ENCODE measurements at places on chromosomes 7 and 10. TPM values are rescaled to one million over a fixed set of nuclear protein-coding genes. Genes with fewer than 3 reads are reported as not detected.

GRCh38 chr10:72251635-72252034 is 22.1 kb upstream of the DDIT4 start:
- no peak for DNase-seq

GRCh38 chr7:43626695-43627094 is 43.8 kb downstream of the STK17A start:
- DNase-seq: no peak

The PAX4 gene
- not detected for total RNA-seq

DNA sequence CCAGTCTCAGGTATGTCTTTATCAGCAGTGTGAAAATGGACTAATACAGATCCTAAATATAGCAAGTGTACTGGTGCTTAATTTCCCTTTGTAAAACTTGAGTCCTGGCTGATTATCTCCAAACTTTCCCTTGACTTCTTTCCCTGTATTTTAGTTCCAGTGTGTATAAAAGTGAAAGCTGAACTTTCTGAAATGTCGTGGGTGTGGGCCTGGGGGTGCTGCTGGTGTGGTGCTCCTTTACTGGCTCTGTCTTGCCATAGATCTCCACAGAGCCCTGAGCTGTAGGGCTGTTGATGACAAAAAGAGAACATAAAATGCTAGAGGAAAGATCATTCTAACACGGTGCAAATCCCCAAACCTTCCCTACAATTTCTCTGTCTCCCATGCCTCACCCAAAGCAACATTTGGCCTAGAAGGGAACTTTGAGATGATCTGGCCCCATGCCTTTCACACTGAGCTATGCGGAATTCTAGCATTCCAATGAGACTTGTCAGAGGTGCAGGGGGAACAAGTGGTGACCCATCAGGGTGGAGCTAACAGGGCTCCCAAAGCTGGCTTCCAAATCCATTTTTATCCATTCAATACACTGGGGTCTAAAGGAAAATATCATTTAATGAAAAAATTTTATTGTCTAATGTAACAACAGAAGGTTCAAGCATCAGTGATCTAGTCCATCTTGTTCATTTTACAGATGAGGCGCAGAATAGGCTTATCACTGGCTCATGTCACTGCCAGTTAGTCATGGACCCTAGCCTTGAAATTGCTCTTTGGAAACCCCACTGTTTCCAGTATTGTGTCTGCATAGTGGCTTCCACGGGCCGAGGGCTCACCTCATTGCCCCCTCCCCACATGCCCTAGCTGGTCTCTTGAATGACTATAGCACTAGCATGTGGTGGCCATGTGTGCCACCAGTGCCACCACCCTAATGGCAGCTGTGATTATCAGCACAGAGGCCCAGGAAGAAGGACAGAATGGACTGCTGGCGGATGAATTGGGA is 1000.9 kb downstream of the LRMDA start:
- DNase-seq: peak; percentile 52

The PLOD3 gene
- 18.0 TPM for total RNA-seq

GRCh38 chr10:31288962-31289361 is 30.1 kb upstream of the ZEB1 start:
- no peak for DNase-seq

The STX1A gene
- 4.9 TPM for total RNA-seq

- DNase-seq: no peak
Measured at GRCh38 chr10:132838346-132838970, 52.5 kb upstream of the NKX6-2 start.

DNA sequence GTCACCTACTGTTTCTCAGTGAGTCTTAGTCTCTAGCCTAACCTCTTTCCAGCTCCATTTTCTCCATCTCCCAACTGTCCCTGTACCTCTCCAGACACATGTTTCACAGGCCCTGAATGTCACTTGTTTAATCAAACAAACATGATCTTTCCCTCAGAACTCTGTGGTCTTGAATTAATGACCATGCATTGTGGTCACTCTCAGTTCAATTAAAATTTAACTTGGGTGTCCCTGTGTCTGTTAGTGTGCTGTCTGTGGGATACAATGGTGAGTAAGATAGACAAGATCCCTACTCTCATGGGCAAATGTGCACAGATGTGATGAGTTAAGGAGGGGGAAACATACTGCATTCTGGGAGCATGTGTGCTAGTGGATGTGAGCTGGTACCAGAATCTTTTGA is 65.0 kb downstream of the RBM33 start:
- DNase-seq: no peak

DNA sequence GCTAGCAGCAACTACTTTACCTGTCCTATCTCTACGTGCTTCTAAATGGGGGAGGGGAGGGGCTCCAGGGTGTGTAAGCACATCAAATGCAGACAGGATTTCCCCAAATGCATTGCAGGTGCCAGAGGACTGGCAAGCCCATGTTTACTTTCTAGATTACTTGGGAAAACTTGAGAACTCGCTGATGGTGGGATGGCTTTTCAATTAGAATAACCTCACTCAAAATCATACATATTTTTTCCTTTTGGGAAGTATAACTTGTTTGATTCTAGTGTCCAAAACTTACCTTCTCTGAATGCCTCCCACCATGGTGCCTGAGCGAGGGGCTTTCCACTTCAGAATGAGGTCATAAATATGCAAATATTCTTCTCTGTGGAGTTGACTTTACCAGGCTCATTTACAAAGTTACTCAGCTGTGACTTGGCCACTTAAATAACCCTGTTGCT is 191.3 kb upstream of the RHOBTB1 start:
- no peak for DNase-seq

GRCh38 chr10:110845756-110846620 is 25.7 kb upstream of the PDCD4 start:
- DNase-seq: no peak

DNA sequence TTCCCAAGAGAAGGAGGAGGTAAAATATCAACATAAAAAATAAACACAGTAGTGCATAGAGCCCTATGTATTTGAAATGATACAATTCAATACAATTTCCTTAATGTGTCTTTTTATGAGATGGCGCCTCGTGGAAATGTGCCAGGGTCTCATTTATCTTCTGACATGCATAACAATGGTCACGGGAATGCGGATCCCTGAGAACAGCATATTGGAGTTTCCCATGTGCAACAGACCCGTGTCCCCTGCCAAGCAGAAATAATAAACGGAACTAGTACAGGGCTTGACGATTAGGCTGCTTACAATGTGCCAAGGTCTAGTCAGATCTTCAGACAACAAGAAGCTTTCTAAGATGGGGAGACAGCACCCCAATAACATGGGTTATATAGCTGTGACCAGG is 217.9 kb downstream of the ARHGAP21 start:
- no peak for DNase-seq

The SGPL1 gene
- total RNA-seq: 6.5 TPM

GRCh38 chr7:2028733-2029132 is 204.0 kb downstream of the MAD1L1 start:
- DNase-seq: no peak

The LEP gene
- total RNA-seq: 0.11 TPM

The PTF1A gene
- not detected for total RNA-seq

DNA sequence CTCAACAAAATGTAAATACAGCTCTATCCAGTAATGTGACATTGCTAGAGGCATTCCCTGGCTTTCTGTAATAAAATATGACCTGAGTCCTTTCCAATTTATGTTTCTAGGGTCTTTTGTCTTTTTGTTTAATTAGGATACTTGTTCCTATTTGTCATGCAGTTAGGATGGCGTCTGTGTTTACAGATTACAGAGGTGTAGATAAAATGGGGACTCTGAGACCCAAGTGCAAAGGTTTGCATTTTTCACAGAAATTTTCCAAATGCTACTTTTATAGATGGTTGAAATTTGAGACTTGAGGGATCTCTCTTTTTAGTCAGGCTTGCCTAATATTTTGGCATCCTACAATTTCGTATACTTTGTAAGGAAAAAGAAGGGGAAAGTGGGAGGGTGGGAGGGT is 332.4 kb downstream of the PTEN start:
- no peak for DNase-seq

- no peak for DNase-seq
Measured at GRCh38 chr10:81730891-81731290, 144.1 kb upstream of the NRG3 start.

The LRIT1 gene
- not detected for total RNA-seq

The IL15RA gene
- total RNA-seq: 13.1 TPM

The NEUROG3 gene
- not detected for total RNA-seq

The INMT gene
- 6.5 TPM for total RNA-seq

GRCh38 chr10:94402204-94402842 is at the start of gene TBC1D12:
TSS of gene TBC1D12 (plus strand) at chr10:94402541. CDS start at chr10:94402614, 73 bp downstream.
- peak; percentile 94 for DNase-seq

The BAIAP2L1 gene
- 0.82 TPM for total RNA-seq

- no peak for DNase-seq
Measured at GRCh38 chr7:24082826-24083225, 201.2 kb upstream of the NPY start.

DNA sequence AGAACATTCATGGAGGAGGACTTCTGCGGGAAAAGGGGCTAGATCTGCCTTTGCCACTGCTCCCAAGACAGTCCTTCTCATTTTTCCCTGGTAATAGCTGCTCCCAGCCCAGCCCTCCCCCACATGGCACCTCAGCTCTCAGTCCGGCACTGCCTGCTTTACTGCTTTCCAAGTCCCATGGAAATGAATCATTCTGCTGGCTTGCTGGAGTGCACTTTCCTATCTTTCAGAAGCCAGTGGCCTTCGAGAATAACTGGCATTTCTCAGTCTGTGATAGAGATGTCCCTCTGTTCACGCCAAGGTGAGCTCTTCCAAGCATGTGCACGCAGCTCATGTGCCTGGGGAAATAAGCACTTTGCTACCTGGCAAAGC is 61.4 kb downstream of the SYPL1 start:
- no peak for DNase-seq

- no peak for DNase-seq
Measured at GRCh38 chr7:148709014-148709413, 10.3 kb downstream of the CUL1 start.

DNA sequence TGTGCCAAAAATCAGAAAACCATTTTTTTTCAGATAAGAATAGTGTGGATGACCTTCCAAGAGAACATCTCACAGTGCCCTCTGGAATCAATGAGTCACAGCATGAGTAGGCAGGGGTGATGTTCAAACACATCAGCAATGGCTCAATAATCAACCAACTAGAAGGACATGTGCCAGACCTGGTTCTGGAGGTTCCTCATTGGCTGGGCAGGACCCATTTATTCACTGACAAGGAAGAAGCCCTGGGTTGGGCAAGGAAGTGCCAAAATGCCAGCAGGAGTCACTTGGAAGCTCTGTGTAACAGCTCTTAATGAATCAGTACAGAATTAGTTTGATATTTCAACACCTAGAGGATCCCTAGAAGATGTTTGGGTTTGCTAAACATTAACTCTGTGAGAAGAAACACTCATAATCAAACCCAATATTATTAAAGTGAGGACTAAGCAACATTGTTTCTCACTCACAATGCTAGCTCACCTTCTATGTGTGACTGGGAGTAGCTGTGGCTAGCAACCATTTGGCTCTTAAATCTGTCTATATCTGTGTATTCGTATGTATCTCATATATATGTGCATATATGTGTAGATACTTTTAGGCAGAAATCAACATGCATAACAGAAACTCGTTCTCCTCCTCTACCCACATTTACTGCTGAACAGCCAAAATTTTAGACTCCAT is 72.3 kb upstream of the APBB1IP start:
- DNase-seq: no peak

The CYP2C9 gene
- total RNA-seq: 0.75 TPM

The MYL10 gene
- total RNA-seq: not detected

Measured in gastrocnemius medialis (tissue), 4 donors.